Activated CD4-positive, CD25-positive, alpha-beta regulatory T cell treated with anti-CD3 and anti-CD28 coated beads, Interleukin-2, amount 50 U/mL, for 24 hours (primary cell): ENCODE measurements at places on chromosomes 2 and 18.

GRCh38 chr2:179265082-179265510 lies 464 bp upstream of the SESTD1 start:
- ATAC-seq, result no peak

DNA sequence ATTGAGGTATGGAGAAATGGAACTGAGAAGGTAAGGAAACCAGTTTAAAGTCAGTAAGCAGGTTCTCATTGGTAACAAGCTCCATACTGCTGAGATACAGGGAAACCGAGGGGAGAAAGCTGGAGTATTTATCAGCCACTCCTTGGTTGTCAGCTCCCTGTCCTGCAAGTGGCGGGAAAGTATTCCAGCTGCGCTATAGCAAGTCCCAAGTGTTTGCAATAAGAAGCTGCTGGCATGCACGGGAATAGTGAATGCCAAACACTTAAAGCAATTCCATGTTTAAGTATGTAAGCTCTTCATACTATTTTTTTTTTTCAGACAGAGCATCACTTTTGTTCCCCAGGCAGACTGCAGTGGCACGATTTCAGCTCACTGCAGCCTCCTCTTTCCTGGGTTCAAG lies 1601.1 kb downstream of the SUCLG1 start:
- no peak for ATAC-seq

DNA sequence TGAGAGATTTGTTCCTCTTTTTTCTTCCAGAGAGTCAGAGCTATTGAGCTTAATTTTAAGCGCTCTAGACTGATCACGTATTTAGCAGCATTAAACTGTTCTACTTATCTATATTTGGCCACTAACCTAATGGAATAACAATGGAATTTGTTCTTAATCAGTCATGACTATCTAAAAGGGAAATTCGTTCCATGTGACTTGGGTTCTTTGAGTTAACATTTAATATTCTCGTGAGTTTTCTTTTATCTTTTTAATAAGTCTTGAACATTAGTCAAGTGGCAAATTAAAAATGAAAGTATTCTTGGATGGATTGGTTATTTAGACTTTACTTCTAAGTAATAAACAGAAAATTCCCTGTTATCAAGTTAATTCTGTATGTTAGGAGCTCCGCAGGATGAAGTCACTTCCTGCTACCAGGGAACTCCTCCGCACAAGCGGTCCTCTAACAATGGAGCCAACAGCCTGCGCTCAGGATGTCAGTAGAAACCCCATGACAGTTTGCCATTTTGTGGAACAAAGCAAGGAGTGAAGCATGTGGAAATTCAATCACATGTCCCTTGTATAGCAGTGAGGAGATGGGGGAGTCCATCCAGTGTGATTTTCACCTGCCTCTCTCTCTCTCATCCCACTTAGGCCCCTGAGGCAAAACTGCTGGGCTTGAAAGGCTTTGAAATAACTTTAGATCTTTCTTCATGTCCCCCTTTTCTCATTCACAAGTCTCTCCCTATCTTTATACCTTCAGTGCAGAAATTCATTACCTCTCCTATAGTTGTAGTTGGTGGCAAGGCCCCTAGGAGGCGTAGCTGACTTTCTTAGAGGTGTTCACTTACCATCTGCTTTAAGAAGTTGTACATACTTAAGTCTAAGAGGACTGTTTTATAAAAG lies 138.1 kb downstream of the WDR7 start:
- no peak for ATAC-seq

DNA sequence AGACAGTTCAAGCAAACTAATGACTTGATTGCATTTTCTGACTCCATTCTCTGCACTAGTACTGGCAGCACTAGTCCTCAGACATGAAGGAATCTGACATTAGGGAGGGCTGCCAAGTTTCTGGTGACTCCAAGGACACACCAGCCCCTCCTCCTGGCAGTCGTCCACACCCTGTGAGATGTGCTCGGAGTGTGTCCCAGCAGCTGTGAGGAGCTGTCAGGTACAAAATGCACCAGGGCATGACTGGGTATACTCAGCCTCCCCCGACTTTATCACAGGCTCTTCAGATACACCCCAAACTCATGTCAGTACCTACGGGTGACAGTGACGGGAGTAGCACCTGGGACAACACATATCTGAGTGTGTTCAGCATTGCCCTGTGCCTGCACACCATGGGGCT lies 43.1 kb downstream of the EDAR start:
- no peak for ATAC-seq

GRCh38 chr2:229085439-229085838 lies 185.6 kb downstream of the PID1 start:
- ATAC-seq, result no peak

- ATAC-seq, result no peak
Observed at GRCh38 chr2:51791496-51791895, 759.6 kb upstream of the NRXN1 start.

DNA sequence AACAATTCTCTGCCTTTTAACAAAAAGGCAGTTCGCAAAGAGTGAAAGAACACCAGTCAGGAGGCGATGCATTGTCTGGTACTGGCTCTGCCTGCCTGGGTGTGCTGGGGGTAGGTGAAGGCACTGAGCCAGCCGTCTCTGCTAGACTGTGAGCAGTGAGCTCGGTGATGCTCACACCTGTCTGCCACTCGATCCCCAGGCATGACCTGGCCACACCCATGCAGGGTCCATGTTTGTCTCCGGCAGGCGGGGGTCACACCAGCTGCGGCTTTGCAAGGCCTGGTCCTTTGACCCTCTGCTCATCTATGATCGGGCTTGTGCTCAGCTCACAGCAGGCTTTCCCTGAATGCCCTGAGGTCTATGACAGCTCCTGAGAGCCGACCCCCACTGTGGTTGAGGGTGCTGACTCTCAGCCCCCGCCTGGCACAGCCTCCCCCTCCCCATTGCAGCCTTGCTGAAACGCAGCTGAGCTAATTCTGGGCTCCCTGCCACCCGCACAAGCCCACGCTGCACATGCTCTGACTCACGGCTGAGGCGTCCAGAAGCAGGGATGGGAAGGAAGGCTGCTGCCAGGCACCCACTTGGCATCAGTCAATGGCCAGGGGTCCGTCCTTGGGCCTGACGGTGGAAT lies 23.7 kb downstream of the CRACDL start:
- ATAC-seq, result no peak

GRCh38 chr2:64952511-64953482 lies 36.4 kb upstream of the SLC1A4 start:
- ATAC-seq, result no peak

DNA sequence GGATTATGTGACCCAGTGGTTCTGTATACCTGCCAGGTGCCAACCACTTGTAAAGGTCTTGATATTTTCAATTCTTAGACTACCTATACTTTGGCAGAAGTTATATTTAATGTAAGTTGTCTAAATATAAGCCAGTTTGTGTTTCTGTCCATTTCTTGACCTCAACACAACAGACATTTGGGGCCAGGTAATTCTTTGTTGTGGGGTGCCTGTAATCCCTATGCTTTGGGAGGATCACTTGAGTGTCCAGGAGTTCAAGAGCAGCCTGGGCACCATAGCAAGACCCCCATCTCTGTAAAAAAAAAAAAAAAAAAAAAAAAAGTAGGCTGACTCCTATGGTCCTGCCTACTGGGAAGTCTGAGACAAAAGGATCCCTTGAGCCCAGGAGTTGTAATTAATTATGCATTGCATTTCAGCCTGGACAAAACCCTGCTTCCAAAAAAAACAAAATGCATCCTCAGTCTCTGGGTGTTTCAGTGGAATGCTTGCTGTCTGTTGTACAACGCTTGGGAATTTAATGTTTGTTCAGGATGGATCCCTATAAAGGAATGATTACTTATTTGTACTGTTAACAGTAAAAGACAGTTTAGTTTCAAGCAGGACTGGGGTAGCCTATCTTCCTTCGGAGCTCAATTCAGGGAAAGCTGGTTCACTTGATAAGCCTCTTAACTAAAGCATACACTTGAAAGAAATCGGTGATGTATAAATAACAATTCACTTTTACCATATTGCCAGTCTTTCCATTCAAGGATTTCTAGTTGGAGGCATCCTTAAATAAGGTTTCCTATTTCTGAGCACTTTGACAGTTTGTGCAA lies 3.4 kb downstream of the RPS27A start:
- ATAC-seq, result no peak
